Central memory CD4-positive, alpha-beta T cell (primary cell): ENCODE measurements at places on chromosomes 3 and 15.

- no peak for DNase-seq
These were observed 46.9 kb downstream of the IFT57 start for GRCh38 chr3:108175352-108175751.

DNA sequence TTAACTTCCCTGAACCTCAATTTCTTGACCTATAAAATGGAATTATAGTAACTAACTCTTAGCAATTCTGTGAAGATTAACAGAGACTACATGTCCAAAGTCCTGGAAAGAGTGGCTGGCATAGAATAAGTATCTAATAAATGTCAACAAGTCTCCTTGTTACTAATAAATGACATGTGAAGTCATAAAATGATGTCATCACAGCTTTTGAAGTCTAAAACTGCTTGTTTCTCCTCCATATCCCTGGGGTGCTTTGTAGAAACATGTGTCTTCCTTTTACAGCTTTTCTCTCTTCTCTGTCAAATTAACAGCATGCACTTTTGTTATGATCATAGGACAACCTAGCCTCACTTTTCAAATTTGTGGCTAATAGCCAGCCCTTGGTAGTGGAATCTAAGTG is 510.2 kb downstream of the NTRK3 start:
- DNase-seq, result no peak

DNA sequence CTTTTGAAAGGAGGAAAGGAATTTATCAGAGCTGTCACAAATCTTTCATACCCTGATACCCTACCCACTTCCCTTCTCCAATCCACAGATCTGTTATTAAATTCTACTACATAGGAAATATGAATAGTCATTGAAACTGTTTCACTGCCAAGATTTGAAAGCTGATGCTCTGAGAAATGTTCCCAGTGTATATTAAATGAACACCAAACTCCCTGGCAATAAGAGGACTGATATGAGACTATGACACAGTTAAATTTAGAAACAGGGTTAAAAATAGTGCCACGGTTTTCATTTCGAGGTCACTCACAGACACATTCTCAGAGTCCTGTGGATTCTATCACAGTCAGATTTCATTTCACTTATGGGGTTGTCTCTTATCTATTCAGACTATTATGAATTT is 27.2 kb upstream of the GBE1 start:
- DNase-seq, result no peak

DNA sequence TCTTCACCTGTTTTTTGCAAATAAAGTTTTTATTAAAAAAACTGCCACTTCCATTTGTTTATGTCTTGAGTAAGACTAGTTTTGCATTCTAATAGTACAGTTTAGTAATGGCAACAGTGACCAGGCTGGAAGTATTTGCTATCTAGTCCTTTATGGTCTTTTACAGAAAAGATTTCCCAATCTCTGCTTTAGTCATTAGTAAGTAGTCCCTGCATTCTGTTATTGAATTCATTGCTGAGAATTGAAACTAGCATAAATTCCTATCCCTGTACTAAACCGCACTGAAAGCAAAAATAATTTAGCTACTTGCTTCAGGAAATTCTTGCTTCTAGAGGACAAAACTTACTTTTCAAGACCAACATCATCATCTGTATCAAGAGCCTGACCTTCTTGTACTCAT is 46.2 kb downstream of the CNTN6 start:
- no peak for DNase-seq

DNA sequence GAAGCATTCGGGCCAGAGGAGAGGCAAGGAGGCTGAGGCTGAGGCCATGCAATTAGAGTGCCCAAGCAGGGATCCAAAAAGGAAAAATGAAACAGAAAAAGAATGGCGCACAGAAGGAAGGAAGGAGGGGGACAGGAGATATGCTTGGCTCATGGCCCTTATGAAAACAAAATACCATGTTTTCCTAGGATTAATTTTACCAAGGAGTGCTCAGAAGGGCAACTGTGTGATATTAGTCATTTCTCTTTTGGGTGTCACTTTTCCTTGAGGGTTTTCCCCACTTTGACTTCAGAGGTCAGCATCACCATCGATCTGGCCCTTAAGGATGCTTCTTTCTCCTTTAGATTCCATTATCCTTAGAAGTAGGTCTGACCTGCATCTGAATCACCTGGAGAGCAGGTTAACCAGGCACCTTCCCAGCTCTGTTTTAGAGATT is 1.4 kb downstream of the PARP14 start:
- no peak for DNase-seq

DNA sequence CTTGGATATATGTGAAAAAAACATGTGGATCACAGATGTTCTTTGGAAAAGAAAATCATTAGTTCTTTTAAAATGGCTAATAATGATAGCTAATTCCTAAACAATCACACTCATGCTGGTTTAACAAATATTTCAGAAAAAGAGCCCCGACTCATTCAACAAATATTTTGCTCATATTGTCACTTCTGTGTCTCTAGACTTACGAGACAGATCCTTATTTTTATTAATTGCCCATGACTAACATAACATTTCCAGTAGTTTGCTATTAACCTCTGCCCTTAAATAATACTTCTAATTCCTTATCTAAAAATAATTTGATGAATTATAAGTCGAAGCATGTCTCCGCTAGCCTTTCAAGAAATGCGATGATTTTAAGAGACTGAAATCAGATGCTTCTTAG is 70.4 kb downstream of the SATB1 start:
- DNase-seq, result no peak

DNA sequence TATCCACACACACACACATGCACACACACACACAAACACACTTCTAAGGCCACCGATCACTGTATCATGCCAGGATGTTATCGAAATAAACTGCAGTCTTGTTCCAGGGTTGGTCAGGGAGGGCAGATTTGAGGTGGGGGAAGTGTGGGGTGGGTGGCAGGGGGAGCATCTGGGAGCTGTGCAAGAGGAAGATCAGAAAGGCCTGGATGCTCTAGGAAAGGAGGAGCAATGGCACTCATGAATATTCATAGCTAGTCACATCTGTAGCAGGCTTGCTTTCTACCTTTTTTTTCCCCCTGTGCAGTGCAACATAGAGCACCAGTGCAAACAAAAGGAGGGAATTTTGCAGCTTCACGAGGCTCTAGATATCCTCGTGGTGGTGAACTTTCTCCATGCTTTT is 84.9 kb downstream of the MEIS2 start:
- no peak for DNase-seq

DNA sequence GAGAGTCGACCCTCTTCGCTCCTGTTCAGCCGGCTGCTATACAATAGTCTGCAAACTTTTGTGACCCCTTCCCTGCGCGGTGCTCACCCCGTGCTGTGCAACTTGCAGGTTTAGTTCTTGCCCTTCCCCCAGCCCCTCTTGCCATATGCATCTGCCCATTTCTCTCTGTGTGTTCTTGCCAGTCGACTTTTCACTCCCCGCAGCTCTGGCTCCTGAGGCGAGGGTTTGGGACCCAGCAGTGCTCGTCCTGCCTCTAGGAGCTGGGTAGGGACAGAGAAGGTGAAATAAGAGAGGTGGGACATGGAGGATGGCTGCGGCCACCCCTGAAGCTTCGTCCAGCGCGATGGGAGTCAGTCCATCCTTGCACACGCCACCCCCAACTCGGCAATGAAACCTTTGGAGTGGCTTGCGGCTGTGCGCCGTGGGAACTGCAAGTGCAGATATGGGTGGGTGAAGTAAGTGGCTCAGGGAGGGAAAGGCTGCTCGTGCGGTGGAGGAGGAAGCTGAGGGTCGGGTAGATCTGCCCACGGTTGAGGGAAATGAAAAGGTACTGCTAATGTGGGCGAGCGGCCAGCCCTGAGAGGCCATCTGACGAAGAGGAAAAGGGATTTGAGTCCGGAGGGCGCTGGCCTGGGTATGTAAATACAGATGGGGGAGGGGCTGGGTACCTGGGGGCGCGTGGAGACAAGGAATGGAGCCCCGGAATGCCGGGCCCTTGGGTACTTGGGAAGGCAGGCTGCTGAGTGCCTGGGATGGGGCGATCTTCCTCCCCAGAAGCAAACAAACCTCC is 1.0 kb downstream of the LRRC3B start:
- no peak for DNase-seq

GRCh38 chr3:149058602-149059001 is 27.7 kb downstream of the HLTF start:
- no peak for DNase-seq

DNA sequence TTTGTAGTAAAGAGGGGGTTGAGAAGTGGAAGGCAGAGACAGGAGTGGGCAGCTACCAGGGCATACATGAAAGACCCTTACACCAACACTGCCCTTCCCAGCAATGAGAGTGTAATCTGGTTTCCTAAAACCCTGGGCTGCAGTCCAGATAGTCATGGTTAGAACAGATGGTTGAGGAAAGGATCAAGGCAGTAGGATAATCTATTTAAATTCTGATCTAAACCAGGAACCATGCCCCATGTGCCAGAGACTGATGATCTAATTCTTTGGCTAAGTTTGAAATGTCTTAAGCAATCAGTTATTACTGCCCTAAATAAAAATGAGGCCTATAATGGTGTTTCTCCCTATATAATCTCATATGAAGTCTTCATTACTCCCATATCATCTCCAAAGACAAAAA is 59.6 kb downstream of the PRTG start:
- no peak for DNase-seq
